ENCODE measurements at places on chromosomes 11 and 22. TPM values are rescaled to one million over a fixed set of nuclear protein-coding genes. Genes with fewer than 3 reads are reported as not detected.
A peak's percentile ranks its signal among the peaks of the same experiment; 100 is the strongest.

DNA sequence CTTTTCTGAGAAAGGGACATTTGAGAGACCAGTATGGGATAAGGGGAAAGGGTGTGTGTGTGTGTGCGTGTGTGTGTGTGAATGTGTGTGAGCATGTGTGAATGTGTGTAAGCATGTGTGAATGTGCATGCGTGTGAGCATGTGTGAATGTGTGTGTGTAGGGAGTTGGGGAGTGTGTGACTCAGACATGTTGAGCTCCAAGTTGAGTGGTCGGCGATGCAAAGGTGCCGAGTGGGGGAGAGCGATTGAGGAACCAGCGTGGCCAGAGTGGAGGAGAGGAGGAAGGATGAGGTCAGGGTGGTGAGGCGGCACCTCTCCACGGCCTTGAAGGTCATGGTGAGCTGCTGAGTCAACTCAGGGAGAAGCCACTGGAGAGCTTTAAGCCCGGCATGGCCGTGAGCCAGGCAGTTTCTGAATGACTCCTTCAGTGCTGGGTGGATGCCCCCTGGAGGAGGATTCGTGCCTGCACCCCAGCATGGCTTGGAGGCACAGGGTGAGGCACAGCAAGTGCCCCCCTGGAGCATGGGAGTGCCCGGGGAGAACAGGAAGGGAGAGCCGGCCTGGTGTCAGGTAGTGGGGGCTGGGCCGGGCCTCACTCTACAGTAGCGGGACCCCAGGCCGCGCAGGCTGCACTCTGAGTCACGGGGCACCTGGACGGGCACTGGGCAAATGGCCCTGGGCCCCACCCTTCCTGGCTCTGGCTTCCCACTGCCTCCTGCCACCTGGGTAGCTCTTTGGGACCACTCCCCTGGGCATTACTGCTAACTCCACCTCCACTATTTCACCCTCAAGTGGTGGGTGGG, 8.2 kb upstream of the CCDC88B start:
- peak; percentile 85 for DNase-seq
- H3K27me3 ChIP-seq, result peaks cover 3% of the 10 kb centered on the region
- peak overlapping the region; percentile 70 for H3K4me3 ChIP-seq
- peaks cover 4% of the 10 kb centered on the region for H3K36me3 ChIP-seq
- H3K4me1 ChIP-seq, result peaks cover 22% of the 10 kb centered on the region
- peak overlapping the region; percentile 83 for H3K27ac ChIP-seq

DNA sequence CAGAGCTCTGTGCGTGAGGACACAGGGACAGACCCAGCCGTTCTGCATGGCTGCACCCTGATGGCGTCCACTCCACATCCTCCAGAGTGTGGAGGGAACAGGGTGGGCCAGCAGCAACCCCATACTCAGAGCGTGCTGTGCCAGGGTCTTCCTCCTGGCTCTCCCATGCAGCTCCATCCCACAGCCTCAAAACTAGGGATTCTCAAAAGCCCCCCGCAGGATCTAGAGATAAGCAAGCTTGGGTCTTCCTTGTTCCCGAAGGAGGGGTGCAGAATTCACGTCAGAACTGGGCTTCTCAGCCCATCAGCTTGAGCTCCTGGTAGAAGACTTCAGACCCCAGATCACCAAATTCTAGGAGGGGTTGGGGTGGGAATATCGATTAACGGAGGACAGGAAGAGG, 858.8 kb downstream of the TBC1D22A start:
- H3K27ac ChIP-seq, result no peak overlapping the region
- no peaks in the 10 kb centered on the region for H3K36me3 ChIP-seq
- H3K4me3 ChIP-seq, result no peak overlapping the region

GRCh38 chr11:44955015-44955738, 4.5 kb upstream of the TP53I11 start:
- H3K4me3 ChIP-seq, result no peak overlapping the region
- H3K4me1 ChIP-seq, result peaks cover 5% of the 10 kb centered on the region
- H3K27ac ChIP-seq, result no peak overlapping the region
- H3K27me3 ChIP-seq, result peaks cover 8% of the 10 kb centered on the region

- H3K27me3 ChIP-seq, result peaks cover 3% of the 10 kb centered on the region
- no peak overlapping the region for H3K4me3 ChIP-seq
- no peaks in the 10 kb centered on the region for H3K36me3 ChIP-seq
- DNase-seq, result no peak
- H3K27ac ChIP-seq, result no peak overlapping the region
- no peaks in the 10 kb centered on the region for H3K4me1 ChIP-seq
These were observed 103.6 kb upstream of the OR9G4 start for GRCh38 chr11:56852131-56852530.

DNA sequence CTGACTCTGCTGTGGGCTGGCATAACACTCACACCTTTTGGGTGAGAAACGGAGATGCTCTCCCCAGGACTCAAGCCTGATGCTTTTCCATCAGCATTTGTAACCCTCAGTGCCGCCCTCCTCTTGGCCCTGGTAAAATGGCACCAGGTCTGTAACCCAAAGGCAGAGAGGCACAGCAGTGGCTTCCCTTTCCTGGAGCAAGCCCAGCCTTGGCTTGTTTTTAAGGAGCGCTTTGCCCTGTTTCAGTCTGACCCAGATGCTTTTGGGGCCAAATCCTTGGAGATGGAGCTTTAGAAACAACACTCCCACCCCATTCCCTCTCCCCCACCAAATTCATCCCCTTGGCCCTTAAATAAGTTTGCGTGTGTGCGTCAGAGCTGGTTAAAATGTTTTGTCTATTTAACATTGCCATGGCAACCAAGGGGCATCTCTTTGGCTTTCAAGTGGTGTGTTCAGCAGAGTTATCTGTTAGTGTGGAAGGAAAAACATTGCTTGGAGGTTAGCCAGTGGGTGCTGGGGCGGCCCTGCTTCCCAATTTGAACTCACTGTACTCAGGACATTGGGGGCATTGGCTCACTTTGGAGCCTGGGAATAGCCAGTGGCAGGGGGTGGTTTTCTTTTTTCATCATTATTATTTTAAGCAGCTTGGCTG, 134.1 kb downstream of the NAV2 start:
- no peak overlapping the region for H3K4me3 ChIP-seq
- no peak overlapping the region for H3K27ac ChIP-seq
- no peaks in the 10 kb centered on the region for H3K36me3 ChIP-seq
- peaks cover 2% of the 10 kb centered on the region for H3K27me3 ChIP-seq
- H3K4me1 ChIP-seq, result no peaks in the 10 kb centered on the region

DNA sequence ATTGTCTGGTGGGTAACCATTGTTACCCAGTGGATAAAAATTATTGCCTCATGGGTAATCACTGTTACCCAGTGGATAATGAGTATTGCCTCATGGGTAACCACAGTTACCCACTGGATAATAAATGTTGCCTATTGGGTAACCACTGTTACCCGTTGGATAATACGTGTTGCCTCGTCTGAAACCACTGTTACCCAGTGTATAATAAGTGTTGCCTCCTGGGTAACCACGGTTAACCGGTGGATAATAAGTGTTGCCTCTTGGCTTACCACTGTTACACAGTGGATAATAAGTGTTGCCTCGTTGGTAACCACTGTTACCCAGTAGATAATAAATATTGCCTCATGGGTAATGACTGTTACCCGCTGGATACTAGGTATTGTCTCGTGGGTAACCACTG, 20.9 kb upstream of the NXPE4 start:
- H3K4me3 ChIP-seq, result no peak overlapping the region
- no peaks in the 10 kb centered on the region for H3K4me1 ChIP-seq
- H3K27me3 ChIP-seq, result peaks cover 6% of the 10 kb centered on the region
- no peak overlapping the region for H3K27ac ChIP-seq

- peaks cover 16% of the 10 kb centered on the region for H3K27me3 ChIP-seq
- H3K4me1 ChIP-seq, result peaks cover 5% of the 10 kb centered on the region
- no peak overlapping the region for H3K27ac ChIP-seq
- H3K4me3 ChIP-seq, result no peak overlapping the region
These were observed 34.5 kb upstream of the RIC3 start for GRCh38 chr11:8203414-8203715.

- H3K36me3 ChIP-seq, result no peaks in the 10 kb centered on the region
- H3K27me3 ChIP-seq, result no peaks in the 10 kb centered on the region
- DNase-seq, result no peak
- H3K4me1 ChIP-seq, result no peaks in the 10 kb centered on the region
- no peak overlapping the region for H3K4me3 ChIP-seq
These were observed 471.0 kb downstream of the INSC start for GRCh38 chr11:15585602-15586331.

GRCh38 chr22:50253941-50254340, 2.9 kb upstream of the HDAC10 start:
- no peak overlapping the region for H3K4me3 ChIP-seq
- H3K27ac ChIP-seq, result no peak overlapping the region
- H3K27me3 ChIP-seq, result peaks cover 9% of the 10 kb centered on the region

- no peak overlapping the region for H3K27ac ChIP-seq
- H3K4me3 ChIP-seq, result no peak overlapping the region
- no peaks in the 10 kb centered on the region for H3K36me3 ChIP-seq
These were observed 68.2 kb upstream of the EED start for GRCh38 chr11:86176165-86176884.

GRCh38 chr11:62613291-62613778, 278 bp downstream of the ROM1 start:
- H3K36me3 ChIP-seq, result no peaks in the 10 kb centered on the region
- DNase-seq, result no peak
- H3K27me3 ChIP-seq, result no peaks in the 10 kb centered on the region
- H3K4me3 ChIP-seq, result peak overlapping the region; percentile 63

GRCh38 chr11:74345420-74345819, 34.0 kb upstream of the P4HA3 start:
- no peak overlapping the region for H3K27ac ChIP-seq
- no peak overlapping the region for H3K4me3 ChIP-seq
- H3K4me1 ChIP-seq, result no peaks in the 10 kb centered on the region
- DNase-seq, result no peak
- H3K27me3 ChIP-seq, result no peaks in the 10 kb centered on the region
- peaks cover 40% of the 10 kb centered on the region for H3K36me3 ChIP-seq

GRCh38 chr11:2711161-2711560, 11.4 kb upstream of the KCNQ1OT1 start:
- no peak for DNase-seq
- no peak overlapping the region for H3K27ac ChIP-seq
- no peaks in the 10 kb centered on the region for H3K36me3 ChIP-seq

- peak overlapping the region; percentile 88 for H3K27ac ChIP-seq
- peaks cover 4% of the 10 kb centered on the region for H3K27me3 ChIP-seq
- no peaks in the 10 kb centered on the region for H3K36me3 ChIP-seq
- DNase-seq, result no peak
- H3K4me3 ChIP-seq, result peak overlapping the region; percentile 63
These were observed 60.5 kb downstream of the BCR start for GRCh38 chr22:23240639-23241389.

GRCh38 chr11:77085652-77086051, 17.0 kb upstream of the OMP start:
- no peak overlapping the region for H3K27ac ChIP-seq
- H3K4me1 ChIP-seq, result peaks cover 44% of the 10 kb centered on the region
- no peaks in the 10 kb centered on the region for H3K36me3 ChIP-seq
- H3K4me3 ChIP-seq, result no peak overlapping the region
- no peak for DNase-seq

- no peaks in the 10 kb centered on the region for H3K36me3 ChIP-seq
- no peak for DNase-seq
- no peak overlapping the region for H3K27ac ChIP-seq
- peaks cover 9% of the 10 kb centered on the region for H3K27me3 ChIP-seq
- H3K4me1 ChIP-seq, result no peaks in the 10 kb centered on the region
These were observed 4.2 kb upstream of the C11orf86 start for GRCh38 chr11:66970807-66971442.

GRCh38 chr11:11555208-11555607, 66.6 kb downstream of the GALNT18 start:
- H3K4me3 ChIP-seq, result no peak overlapping the region
- no peak overlapping the region for H3K27ac ChIP-seq
- peaks cover 6% of the 10 kb centered on the region for H3K27me3 ChIP-seq
- DNase-seq, result no peak

DNA sequence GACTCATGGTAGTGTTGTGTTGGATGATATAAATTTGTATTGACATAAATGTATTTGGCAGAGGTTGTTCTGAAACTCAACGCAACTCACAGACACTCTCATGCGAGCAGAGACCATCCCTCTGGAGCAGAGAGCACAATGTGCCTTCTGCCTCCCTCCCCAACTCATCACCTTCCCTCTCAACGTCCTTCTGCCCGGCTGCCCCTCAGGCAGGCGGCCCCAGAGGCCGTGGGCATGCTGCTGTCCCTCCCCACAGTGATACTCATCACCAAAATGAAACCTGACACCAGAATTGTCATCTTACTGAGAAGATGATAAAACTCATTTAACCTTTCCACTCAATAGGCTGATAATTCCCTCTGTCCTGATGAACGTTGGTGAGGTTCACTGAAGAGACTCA, 260.6 kb downstream of the ETS1 start:
- peak overlapping the region; percentile 95 for H3K27ac ChIP-seq
- peaks cover 92% of the 10 kb centered on the region for H3K4me1 ChIP-seq
- no peak for DNase-seq
- H3K4me3 ChIP-seq, result peak overlapping the region; percentile 59
- peaks cover 4% of the 10 kb centered on the region for H3K36me3 ChIP-seq
- H3K27me3 ChIP-seq, result peaks cover 15% of the 10 kb centered on the region

DNA sequence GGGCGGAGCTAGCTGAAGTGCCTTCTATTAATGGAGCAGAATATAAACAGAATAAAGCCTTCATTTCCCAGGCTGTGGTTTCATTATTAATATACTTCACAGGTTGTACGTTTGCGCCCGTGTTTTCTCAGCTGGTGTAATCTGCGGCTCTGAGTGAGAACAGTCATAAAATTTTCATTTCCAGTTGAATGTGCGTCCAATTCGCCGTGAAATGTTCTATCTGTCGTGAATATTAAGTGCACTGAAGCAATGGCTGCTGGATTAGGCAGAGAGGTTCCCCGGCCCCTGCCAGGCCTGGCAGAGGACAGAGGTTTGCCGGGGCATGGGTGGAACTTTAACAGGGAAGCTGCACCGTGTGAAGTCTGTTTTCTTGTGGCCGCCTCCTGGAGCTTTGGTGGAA, 874.4 kb downstream of the NTM start:
- H3K4me3 ChIP-seq, result no peak overlapping the region
- DNase-seq, result no peak
- no peak overlapping the region for H3K27ac ChIP-seq
- H3K27me3 ChIP-seq, result peaks cover 8% of the 10 kb centered on the region
- no peaks in the 10 kb centered on the region for H3K36me3 ChIP-seq

MAJIN gene
- polyA plus RNA-seq, result not detected

PHOX2A gene
- not detected for polyA plus RNA-seq

TH gene
- not detected for polyA plus RNA-seq

MLC1 gene
- polyA plus RNA-seq, result 123 TPM

MAP6 gene
- not detected for polyA plus RNA-seq

OR5L2 gene
- polyA plus RNA-seq, result not detected

OR52I2 gene
- polyA plus RNA-seq, result not detected

FBXO7 gene
- 134 TPM for polyA plus RNA-seq
